T-helper 2 cell (primary cell): ENCODE measurements at places on chromosomes 4 and X.

DNA sequence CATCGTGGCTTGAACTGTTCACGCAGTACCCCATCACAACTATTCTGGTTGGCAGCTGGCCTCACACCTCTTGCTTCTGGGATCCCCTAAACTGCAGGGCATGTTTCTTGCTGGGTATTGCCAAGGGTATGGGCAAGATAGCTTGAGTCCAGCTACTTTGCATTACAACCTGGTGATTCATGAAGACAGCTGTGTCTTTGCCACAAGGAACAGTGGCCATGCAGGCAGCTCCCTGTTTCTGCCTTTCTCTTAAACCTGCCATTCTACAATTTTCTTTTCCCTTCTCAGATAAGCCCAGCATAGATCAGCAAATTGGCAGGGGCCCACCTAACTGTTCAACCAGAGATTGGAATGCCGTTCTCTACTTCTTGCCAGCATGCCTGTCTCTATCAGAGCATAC lies 42.8 kb downstream of the TENM3 start:
- no peak for DNase-seq

DNA sequence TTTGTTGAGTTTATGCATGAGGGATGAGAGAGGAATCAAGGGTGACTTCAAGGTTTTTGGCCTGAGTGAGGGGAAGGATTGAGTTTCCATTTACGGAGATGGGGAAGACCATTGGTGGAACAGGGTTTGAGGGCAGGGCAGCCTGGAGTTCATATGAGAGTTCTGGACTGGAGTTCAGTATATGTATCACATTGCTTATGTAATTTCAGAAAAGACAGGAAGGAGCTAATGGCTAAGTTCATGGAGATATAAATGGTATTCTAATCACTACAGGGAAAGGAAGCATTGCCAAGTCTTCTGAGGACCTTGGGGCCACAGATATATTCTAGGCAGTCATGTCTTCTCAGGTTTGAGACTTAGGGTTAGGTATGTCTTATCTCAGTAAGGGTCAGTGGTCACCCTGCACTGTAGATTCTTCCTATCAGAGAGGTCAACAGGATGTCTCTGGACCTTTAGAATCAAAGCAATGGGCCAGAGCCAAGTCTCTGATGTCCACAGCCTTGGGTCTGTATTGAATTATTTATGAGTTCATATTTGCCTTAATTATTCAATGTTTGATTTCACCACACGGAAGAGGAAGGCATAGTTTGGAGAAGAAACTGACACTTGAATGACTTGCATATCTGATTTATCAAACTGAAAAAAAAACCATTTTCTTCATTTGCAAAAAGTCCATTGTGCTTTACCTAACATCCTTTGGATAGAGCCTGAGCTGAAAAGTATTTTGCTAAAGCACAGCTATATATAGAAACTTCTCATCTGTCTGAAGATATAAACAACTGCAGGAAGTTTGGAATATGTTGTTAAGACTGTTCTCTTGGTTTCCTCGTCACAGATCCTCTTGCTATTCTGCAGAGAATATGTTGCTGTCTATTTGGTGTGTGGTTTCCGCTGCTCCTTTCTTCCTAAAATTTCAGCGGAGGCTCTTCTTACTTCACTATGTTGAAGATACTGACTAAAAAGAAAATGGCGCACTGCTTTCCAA lies 139.5 kb downstream of the PDGFRA start:
- DNase-seq, result no peak

DNA sequence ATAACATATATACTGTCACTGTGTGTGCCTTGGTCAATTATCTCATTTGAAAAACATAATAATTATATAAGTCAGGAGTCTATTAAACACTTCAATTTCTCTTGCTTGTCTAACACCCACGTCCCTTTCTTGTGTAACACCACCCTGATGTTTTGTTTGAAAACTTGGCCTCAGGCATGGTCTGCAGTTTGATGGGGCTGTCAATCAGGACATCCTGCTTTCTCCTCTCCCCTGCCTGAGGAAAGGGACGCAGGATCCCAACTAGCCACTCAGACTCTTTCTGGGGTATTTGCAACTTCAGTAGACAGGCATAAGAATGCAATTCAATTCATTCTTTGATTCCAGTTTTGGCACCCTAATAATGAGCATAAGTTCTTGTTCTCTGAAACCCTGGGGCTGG lies 48.8 kb downstream of the DKK2 start:
- DNase-seq, result no peak

DNA sequence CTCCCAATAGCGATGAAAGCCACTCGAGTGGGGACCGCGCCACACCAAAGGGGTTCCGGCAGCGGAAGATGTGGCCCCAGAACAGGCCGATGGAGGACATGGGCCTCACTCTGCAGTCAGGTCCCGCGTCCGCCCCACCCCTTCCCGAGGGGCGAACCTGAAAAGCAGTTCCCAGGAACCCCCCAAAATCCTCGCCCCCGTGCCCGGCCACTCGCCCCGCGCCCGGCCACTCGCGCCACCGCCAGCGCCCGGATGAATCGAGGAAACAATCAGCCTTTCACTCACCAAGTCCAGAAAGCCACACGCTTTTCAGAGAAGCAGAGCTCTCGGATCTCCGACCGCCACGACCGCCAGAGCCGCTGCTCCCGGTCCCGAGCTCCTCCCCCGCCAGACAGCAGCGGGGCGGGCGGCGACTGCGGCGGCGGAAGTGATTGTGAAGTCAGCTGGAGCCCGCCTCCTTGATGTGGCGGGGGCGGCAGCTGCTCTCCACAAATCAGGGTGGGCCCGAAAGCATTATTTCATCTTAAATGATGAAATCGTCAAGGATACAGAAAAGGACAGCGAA lies at the start of gene PJA1:
Gene PJA1, minus strand, starts transcription at position 367 of the 565 bp plus-strand sequence. CDS start 2,380 bp downstream, outside the sequence.
- peak; percentile 82 for DNase-seq

- no peak for DNase-seq
These were observed 116.8 kb downstream of the AFAP1 start for GRCh38 chr4:7822877-7823276.

DNA sequence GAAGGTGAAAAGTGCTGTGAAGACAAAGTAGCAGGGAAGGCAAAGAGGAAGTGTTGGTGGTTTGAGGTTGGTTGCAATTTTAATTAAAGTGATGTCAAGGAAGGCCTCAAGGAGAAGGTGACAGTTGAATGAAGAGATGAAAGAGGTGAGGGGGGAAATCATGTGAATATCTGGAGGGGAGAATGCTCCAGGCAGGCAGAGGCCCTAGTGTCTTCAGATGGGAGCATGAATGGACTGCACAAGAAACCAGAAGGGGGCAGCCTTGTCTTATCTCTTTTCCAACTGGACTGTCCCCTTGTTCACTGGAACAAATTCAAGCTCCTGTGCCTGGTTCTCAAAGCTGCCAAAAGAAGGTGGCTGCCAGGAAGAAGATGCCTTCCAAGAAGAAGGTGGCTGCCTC lies 68.4 kb downstream of the MAOB start:
- no peak for DNase-seq

DNA sequence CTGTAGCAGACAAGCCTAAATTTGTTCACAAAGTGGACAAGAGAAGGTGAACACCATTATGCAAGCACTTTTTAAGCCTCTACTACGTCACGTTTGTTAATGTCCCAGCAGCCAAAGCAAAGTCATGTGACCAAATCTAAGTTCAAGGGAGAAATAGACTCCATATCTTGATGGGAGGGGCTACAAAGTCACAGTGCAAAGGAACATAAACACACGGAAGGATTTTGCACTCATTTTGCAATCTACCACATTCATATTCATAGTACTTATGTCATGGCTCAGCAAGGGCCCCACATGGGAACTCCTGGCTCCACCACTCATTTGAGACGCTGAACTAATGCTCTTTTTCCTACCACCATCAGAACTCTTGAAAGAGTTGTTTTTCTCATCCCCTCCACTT lies 139.0 kb upstream of the JADE1 start:
- no peak for DNase-seq

DNA sequence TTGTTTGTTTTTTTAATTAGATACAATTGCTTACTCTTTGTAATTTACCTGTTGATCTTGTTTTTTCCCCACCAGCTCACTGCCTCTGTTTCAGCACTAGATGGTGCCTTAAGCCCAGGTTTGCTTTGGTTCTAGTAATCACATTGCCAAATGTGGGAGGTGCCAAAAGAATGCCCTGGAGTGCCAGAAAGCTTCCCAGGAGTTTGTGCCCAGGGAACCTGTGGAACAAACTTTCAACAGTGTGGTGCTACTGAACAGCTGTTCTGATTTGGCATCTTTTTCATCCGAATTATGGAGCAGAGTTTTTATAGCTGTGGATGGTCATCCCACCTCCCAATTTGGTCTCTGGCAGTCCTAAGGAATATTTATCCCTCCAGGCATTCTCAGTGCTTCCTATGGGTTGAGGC lies 1000.7 kb downstream of the STIM2 start:
- no peak for DNase-seq

DNA sequence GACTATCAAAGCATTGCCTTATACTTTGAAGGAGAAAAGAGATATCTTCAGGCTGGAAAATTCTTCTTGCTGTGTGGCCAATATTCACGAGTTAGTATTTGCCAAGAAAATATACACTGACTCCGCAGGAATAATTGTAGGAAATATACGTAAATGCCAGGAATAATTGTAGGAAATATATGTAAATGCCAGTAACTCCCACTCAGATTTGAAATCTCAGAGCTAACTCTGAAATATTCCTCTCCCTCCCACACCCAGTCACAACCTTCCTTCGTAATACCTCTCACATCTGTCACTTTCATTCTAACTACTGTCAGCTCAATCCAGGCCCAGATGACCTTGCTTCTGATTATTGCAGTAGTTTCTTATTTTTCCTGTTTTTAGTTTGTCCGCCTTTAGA lies 73.5 kb downstream of the WDR19 start:
- DNase-seq, result no peak

- DNase-seq, result no peak
These were observed 6.0 kb upstream of the CXCL10 start for GRCh38 chr4:76029300-76029699.

- no peak for DNase-seq
These were observed 87.3 kb downstream of the PRSS12 start for GRCh38 chr4:118265312-118266144.

DNA sequence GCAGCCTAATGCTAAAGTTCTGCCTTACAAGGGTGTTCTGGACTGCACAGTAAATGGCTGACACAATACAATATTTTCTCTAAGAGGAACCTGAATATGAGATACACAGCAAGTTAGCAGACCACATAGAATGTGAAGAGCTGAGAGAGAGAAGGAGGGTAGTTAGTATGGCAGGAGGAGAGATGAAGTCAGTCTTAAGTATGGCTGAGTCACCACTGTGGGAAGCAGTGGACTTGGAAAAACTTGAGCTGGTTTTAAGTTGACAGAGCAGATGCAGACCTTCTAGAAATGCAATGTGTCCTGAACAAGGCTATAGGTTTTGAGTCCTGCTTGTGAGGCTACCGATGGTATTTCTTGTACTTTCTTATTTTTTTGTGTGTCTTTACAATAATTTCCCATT lies 172.5 kb downstream of the SH2D1A start:
- no peak for DNase-seq

GRCh38 chrX:9282325-9282724 lies 182.5 kb upstream of the TBL1X start:
- DNase-seq, result no peak

GRCh38 chrX:24877854-24878650 lies 137.7 kb downstream of the ARX start:
- peak; percentile 22 for DNase-seq

DNA sequence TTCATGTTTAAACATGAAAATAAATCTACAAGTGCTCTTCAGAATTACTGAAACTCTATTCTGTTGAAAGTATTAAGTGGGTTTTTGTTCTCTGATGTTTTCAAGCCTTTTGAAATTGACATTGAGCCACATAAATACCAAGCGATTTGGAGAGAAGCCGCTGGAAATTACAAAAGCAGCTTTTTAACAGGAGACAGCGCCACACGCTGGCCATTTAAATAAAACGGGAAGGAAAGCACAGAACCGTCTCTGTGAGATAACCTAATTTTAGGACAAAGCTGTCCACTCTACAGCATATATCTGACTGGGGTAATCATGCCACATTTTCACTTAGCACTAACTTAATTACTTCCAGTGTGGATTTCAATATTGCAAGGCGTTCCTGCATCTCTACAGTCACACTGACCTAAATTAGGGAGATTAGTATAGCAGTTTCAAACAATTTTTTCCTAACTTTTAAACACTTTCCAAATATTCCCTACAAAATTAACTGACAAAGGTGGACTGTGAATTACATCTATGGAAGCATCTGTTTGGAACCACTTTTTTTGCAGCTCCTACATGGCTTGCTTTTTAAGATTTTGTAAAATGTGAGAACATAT lies 6.8 kb upstream of the ANOS1 start:
- no peak for DNase-seq
